Renal cortex interstitium (tissue), 15 donors: ENCODE measurements at places on chromosomes 13 and 19. TPM values are rescaled to one million over a fixed set of nuclear protein-coding genes. Genes with fewer than 3 reads are reported as not detected.

Gene CLEC11A
- 18.5 TPM for polyA plus RNA-seq

Gene FFAR3
- 0.17 TPM for polyA plus RNA-seq

Gene CBY2
- 1.4 TPM for polyA plus RNA-seq

Gene PSG4
- polyA plus RNA-seq, result not detected

Gene CEACAM3
- polyA plus RNA-seq, result not detected

Gene ZNF208
- polyA plus RNA-seq, result 1.8 TPM

Gene POGLUT2
- polyA plus RNA-seq, result 56.3 TPM

Gene C1QTNF9B
- polyA plus RNA-seq, result 0.83 TPM

Gene UPF3A
- polyA plus RNA-seq, result 110 TPM

Gene TBCB
- 119 TPM for polyA plus RNA-seq

Gene FUT2
- 1.7 TPM for polyA plus RNA-seq

Gene LILRA5
- 0.42 TPM for polyA plus RNA-seq
